ENCODE measurements at places on chromosomes 11 and 22.

GRCh38 chr22:26579331-26579886 lies 10.5 kb downstream of the TPST2 start:
- peak; percentile 27 for DNase-seq

- no peak for DNase-seq
These were observed 364.1 kb upstream of the PITPNB start for GRCh38 chr22:28283068-28283654.

DNA sequence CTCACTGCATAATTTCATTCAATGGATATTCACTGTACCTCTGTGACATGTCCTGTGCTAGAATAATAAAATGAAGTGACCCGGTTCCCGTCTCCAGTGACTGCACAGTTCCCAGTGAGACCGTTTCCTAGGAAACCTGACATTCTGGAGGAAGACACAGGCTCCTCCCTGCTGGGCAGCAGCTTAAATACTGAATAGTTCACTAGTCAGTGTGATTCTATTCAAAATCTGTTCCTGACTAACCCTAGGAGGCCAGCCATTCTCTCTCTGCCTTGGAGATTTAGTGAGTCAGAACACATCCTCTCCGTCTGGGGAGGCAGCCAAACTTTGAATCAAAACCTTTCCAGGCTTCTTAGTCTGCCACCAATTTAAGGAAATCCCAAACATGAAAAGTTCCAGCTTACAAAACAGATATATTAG lies 11.3 kb downstream of the TRIM66 start:
- no peak for DNase-seq

- no peak for DNase-seq
These were observed 611.7 kb downstream of the OPCML start for GRCh38 chr11:132920451-132921096.

GRCh38 chr11:26283852-26284408 lies 48.0 kb upstream of the ANO3 start:
- no peak for DNase-seq

DNA sequence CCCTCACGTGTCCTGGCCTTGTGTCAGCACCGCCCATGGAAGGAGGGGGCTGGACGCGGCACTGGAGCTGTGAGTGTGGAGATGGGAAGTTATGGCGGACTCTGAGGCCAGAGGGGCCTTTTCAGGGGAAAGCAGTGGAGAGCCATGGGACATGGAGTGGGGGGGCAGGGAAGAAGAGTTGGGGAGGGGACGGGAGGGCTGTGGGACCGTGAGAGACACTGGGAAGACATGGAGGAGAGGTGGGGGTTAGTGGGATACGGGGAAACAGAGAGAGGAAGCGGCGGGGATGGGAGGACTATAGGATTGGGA lies 58.2 kb downstream of the FBXO7 start:
- no peak for DNase-seq

GRCh38 chr11:61011950-61012736 lies 40.7 kb downstream of the CD6 start:
- no peak for DNase-seq

GRCh38 chr11:118930094-118930712 lies 4.5 kb upstream of the BCL9L start:
- peak; percentile 85 for DNase-seq

DNA sequence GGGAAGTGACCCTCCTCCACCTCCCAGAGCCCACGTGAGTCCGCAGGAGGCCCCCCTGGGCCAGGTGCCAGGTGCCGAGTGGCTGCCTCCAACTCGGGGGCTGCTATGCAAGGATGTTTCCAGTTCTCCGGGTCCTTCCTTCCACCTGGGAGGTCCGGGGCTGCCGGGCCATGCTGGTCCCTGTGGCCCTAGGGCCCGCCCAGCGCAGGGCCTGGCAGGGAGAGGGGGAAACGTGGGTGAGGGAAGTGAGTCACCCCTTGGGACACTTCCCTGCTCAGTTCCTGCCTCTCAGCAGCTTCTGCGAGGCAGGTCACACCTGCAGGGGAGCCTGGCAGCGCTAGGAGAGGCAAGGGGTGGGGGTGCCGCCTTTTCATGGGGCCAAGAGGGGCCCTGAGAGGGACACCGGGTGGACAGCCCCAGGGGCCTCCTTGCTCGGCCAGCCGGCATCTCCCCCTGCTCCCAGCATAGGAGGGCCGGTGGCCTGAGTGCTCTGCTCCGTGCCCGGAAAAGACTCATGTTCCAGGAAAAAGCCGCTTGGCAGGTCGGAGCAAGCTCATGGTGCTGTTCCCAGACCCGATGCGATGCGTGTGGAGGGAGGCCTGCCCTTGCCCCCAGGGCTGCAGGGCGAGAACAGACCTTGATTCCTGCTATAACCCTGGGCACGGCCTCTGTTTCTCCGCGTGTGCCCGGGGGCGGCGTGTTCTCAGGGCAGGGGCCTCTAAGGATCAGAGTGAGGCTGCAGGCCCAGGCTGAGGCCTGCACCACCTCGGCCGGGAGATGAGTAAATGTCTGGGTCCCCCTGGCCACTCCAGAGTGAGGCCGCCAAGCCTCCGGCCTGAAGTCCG lies 30.3 kb upstream of the WNT7B start:
- DNase-seq = no peak

- DNase-seq = no peak
These were observed 78.3 kb downstream of the PAK1 start for GRCh38 chr11:77395460-77396173.

- DNase-seq = peak; percentile 20
These were observed 18.5 kb upstream of the FEZ1 start for GRCh38 chr11:125514336-125515101.

DNA sequence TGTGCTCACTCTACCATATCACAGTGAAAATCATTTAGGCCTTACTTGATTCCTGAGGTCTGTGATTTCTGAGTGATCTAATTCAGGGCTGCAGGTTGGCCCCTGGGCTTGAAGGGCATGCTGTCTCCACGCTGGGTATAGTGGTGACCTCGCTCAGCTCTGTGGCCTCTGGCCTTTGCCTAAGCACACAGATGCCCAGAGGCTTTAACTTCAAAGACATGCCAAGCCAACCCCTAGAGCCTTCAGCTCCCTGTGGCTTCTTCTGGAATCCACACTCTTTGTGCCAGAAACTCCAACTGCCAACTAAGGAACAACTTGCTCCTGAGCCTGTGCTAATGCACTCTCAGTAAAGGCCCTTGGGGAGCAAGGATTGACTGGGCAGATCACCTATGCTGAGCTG lies 232.6 kb upstream of the MPPED2 start:
- no peak for DNase-seq

DNA sequence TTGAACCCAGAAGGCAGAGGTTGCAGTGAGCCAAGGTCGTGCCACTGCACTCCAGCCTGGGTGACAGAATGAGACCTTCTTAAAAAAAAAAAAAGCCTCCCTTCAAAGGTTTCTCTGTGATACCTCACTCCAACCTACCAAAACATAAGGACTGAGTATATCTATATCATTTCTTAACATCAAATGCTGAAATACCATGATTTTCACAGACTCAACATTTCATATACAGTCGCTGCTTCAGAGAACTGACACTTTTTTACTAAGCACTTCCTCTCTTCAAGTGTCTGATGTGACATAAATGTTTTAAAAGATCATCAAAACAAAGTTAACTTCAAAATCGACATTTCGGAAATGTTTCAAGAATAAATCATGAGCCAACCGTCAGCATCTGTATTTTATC lies 12.0 kb downstream of the PRR14L start:
- no peak for DNase-seq

GRCh38 chr22:43859621-43860020 lies 2.7 kb downstream of the SULT4A1 start:
- DNase-seq = no peak

GRCh38 chr11:133716602-133717001 lies 128.7 kb downstream of the SPATA19 start:
- DNase-seq = no peak

- DNase-seq = no peak
These were observed 77.5 kb downstream of the AMOTL1 start for GRCh38 chr11:94845622-94846021.

- DNase-seq = no peak
These were observed 1127.4 kb upstream of the CCDC90B start for GRCh38 chr11:84413549-84413948.

GRCh38 chr11:104534278-104534677 lies 364.0 kb downstream of the CASP12 start:
- no peak for DNase-seq

DNA sequence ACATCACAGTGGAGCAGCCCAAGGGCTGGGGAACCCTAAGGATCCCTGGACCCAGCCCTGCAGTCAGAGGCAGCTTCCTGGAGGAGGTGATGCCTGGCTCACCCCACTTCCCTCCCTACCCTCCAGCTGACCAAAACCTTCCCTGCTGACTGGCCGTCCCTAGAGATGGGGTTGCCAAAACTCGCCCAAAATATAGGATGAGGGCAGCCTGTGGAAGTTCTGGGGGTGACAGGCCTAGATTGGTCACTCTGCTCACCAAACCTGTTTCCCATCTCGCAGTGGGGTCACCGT lies 35.0 kb upstream of the PPARA start:
- DNase-seq = no peak

GRCh38 chr11:80980227-80980626 lies 1539.4 kb upstream of the TENM4 start:
- DNase-seq = no peak

- no peak for DNase-seq
These were observed 62.2 kb downstream of the SGSM3 start for GRCh38 chr22:40432625-40433024.

DNA sequence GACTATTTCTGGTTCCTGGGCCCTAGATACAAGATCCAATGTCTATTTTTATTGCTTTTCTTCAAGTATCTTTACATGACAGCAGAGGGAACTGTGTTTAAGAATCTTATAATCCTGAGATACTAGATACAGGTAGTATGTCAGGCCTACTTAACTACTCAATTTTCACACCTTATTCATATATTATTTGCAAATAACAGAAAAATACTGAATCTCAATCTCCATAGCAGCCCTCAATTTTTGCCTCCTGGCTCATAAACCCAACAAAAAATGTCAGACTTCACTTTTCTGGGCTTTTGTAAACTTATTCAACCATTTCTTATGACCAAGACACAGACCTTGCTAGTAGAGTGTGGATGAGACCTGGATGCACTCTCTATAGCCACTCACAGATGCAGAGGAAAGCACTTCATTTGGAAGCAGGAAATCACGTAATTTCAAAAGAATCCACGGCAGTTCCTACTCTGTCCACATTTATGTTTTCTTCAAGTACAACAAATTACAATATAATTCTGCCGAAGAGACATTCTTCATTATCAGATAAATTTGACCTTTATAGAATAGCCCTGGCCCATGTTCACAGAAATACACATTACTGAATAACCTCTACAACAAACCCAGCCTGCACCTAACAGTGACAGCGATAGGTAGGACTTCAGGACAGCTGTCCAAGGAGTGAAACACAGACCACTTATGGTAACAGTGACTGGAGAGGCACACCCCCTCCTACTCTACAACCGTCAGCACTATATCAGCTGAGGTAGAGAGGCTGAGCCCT lies 62.0 kb upstream of the YPEL1 start:
- DNase-seq = no peak

DNA sequence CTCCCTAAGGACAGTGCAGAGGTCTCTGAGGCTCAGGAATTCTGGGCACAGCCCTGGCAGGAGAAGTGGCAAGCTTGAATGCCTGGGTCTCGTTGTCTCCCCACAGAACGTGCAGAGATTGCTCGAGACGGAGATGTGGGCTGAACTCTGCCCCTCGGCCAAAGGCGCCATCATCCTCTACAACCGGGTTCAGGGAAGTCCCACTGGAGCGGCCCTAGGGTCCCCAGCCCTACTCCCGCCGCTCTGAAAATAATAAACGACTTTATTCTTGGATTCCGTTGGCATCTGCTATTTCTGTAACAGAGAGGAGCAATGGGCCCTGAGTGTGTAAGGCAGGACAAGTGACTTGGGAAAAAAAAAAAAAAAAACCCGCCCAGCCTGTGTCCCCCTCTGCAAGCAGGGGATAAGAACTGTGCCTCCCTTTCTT lies 591 bp upstream of the DNAJC4 start:
- DNase-seq = no peak

GRCh38 chr11:46529095-46529905 lies 64.5 kb downstream of the AMBRA1 start:
- peak; percentile 63 for DNase-seq

DNA sequence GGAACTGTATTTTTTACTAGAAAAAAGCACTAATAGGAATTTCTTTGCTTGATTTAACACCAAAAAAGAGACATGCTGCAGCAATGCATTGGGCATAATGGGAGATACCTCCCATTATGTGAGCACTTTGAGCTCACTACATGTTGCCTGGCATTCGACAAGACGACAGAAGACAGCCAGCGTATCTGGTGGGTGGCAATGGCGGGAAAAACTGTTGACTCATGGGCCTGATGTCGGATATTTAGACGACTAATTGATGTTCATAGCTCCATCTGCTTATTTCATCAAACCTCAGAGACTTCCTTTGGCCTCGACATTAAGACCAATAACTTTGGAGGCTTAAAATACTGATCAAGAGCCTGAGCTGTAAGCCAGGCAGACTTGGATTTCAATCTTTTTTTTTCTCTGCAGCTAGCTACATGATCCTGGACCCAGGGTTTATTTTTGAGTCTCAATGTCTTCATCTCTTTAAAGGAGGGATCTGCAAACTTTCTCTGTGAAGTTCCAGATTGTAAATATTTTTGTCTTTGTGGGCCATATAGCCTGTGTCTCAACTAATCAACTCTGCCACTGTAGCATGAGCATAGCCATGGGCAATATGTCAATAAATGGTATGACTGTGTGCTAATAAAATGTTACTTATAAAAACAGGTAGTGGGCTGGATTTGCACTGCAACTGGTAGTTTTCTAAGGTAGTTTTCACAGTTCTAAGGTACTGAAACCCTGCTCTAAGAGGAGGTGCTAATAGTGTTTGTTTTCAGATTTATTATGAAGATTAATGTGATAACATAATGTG lies 375.1 kb downstream of the METTL15 start:
- no peak for DNase-seq

- no peak for DNase-seq
These were observed 90.3 kb upstream of the BARX2 start for GRCh38 chr11:129285402-129285786.

DNA sequence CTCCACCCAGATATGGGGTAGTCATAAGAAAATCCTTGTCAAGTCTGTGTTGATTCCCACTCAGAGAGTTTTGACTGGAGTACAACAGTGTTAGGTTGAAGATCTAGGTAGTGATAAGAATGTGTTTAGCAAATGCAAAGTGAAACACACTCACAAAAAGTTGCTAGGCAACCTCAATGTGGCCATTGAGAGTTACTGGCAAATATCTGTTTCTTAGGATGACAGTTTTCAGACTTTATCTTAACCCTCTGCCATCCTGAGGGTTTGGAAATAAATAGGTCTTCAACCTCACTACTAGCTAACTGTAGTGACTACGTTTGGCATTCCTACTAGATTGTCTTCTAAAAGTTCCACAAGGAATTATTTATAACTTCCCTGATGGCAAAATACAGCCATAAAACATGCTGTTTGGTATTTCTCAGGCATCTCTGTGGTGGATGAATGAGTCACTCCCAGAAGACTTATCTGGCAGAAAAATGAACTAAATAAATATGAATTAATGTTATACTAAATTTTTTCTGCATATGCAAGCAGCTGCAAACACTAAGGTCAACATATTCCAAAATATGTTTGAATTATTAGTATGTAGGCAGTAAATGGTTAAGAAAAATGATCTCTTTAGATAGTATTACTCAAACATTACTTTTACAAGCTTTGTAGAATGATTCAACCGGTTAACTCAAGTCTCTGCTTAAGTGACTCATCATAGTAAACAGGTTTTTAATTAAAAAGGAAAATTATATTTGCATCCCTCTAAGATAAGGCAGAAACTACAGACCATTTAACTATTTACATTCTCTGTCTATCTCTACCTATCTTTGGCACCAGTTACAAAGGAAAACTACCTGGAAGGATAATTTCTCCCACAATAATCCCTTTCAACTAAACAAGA lies 17.1 kb upstream of the SYTL2 start:
- DNase-seq = no peak

Measured in activated CD4-positive, alpha-beta T cell treated with anti-CD3 and anti-CD28 coated beads for 24 hours (primary cell).